ENCODE measurements at places on chromosomes 2 and 18.

DNA sequence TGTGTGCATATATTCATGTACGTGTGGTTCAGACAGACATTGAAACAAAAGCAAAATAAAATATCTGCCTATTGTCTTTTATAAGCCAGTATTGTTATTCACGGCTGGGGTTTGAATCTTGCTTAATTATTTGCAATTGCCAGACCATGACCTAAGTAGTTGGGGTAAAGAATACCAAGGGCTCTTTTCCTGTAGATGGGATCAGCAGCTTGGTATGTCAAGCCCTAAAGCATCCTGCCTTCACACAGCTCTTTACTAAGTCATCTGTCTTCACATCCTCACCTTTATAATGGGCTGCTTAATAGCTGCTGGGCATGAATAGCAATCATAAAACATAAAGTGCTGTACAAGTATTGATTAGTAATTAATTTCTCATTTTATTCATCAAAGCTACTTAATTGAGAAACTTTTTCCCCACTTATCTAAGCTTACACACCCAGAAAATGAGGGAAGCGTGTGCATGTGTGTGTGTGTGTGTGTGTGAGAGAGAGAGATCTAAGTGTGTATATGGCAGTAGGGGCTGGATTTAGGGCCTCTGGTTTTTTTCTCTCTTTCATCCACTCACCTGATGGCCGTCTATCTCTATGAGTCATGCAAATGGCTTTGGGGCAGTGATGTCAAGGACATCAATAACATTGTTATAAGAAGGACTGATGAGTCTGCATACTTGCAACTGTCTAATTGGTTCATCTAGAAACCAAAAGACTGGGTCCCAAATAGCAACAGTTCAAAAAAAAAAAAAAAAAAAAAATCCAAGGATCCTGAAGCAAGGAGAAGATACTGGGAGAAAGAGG, 244.1 kb upstream of the TNP1 start:
- DNase-seq: peak; percentile 47

- peak; percentile 52 for DNase-seq
Measured at GRCh38 chr18:54740136-54740846, 88.0 kb upstream of the RAB27B start.

DNA sequence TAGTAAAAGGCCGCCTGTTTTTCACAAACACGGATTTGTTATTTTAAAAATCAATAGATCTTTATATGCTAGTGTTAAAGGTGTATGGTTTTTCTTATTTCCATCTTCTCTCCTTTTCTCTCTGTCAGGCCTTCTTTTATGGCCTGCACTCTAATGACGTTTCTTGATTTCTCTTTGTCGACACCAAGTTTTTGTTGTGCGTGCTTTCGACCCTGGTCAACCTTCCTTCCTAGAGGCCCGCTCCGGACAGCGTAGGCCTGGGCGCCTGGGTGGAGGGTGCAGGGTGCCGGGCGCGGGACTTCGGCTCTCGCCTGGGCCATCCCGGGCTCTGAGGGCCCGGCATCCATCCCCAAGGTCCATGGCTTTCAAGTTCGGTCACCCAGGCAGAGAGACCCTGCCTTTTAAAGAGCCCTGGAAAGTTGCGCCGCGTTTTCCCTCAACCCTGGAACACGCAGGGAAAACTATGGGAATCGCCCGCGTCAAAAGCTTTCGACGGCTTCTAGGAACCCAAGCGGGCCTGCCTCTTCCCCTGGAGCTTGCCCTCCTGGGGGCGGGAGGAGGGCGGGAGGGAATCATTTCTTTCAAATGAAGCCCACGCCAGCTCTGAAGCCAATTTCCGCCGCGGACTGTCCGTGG, 4.1 kb upstream of the SATB2 start:
- no peak for DNase-seq

DNA sequence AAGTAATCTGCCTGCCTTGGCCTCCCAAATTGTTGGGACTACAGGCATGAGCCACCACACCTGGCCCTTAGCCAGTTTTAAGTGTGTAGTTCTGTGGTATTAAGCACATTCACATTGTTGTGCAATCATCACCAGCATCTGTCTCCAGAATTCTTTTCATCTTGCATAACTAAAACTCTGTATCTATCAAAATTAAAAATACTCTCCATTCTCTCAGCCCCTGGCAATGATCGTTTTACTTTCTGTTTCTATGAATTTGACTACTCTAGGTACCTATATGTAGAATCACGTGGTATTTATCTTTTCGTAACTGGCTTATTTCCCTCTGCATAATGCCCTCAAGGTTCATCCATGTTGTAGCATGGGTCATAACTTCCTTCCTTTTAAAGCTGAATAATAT, 45.5 kb upstream of the CAVIN2 start:
- DNase-seq: peak; percentile 73

DNA sequence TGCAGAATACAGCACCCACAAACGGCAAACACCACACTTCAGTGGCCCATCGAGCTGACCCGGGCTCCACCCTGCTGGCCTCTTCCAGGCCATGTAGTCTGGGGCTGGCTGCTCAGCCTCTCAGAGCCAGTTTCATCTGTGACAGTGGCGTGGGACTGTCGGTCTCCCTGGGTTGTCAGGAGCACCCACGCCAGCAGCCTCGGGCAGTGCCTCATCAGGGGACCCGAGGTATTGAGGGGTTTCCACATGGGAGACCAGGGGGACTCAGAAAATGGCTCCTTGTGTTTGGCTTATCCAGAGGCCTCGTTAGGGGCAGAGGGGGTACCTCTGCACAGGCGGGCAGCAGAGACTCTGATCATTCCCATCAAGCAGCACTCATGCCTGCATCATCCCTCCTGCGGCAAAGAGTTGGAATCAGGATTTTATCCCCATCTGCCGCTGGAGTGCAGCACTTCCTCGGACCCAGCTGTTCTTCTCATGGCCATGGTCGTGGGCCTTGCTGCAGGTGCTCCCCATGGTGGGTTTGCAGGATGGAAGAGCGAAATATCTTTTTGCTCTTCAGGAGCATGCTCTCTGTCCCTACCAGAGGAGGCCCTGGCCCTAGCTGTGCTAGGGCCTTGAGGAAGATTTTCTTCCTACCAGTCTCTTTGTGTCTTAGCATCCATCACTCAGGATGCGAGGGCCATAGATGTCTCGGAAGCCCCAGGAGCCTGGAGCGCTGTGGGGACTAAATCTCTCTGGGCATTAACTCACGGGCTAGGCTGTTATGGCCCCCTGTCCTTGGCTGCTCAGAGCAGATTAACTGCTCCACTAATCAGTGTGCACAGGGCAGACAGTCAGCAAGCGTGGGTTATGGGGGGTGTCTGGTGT, 100.8 kb downstream of the CLIP4 start:
- DNase-seq: no peak

GRCh38 chr2:197249381-197250083, 61.0 kb downstream of the ANKRD44 start:
- DNase-seq: no peak

DNA sequence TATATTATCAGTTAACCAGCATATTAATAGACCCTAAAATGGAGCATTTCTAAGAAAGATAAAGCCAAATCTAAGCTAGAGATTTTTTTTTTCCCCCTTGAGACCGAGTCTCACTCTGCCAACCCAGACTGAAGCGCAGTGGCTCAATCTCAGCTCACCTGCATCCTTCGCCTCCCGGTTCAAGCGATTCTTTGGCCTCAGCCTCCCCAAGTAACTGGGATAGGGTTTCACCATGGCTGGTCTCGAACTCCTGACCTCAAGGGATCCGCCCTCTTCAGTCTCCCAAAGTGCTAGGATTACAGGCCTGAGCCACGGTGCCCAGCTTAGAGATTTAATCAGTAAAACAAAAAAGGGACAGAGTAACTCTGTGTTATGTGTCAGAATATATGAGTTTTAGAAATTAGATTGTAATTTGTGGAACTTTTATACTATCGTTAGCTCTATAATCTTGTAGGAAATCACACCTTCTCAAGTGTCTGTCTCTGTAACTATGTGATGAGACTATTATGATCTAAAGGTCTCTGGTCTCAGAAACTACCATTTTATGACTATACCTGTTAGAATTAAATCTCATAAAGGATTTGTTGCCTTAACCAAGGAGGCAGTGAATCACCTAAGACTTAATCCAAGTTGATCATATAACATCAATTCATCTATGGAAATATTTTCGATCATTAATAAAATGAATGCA, 34.0 kb downstream of the YWHAQ start:
- DNase-seq: no peak

DNA sequence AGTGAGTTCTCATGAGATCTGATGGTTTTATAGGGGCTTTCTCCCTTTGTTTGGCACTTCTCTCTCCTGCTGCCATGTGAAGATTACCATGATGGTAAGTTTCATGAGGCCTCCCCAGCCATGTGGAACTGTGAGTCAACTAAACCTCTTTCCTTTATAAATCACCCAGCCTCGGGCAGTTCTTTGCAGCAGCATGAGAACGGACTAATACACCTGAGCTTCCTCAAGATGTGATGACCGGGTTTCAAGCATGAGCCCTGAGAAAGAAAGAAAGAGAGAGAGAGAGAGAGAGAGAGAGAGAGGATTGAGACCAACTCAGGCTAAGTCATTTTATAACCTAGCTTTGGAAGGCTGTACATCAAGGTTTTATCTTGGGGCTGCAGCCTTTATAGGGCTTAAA, 167.7 kb upstream of the SERPINE2 start:
- DNase-seq: no peak

DNA sequence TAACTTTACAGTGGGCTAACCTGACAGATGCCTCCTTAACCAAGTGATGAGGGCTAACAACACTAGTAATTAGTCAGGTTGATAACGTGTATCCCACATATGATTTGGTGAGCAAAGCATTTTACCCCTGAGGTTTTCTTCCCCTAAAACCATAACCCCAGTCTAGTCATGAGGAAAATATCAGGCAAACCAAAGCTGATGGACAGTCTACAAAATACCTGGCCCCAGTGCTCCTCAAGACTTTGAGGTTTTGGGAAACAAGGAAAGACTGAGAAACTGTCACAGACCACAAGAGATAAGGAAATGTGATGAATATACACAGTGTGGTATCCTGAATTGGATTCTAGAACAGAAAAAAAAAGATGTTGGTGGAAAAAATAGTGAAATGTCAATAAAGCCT, 28.5 kb downstream of the MAP3K20 start:
- no peak for DNase-seq

DNA sequence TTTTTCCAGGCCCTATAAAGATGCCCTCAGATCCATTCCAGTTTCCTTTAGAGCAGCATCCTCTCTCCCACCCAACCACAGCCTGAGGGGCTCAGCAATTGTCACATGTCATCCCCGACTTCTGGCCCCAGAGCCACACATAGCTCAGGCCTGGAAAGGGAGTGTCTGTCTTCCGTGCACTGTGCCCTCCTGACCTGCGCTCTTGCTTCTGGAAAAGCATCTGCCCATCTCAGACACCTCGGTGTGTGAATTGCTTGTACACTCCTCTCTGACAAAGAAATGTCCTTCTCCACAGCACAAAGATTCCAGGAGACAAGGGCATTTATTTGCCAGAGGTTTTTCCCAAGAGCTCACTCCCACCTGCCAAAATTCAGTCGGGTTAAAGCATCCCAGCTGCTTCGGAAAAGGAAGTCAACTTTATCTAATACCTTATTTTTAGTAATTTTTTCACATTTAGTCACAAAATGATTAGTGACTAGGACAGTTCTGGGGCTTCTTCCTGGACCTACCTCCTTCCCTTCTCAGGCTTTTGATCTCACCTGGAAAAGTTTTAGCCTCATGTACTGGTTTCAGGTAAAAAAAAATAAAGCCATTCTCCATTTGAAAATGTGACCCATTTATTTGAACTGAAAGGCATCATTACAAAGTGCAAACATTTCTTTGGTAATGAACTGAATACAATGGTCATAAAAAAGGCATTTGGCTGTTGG, 112.9 kb downstream of the PXDN start:
- no peak for DNase-seq

DNA sequence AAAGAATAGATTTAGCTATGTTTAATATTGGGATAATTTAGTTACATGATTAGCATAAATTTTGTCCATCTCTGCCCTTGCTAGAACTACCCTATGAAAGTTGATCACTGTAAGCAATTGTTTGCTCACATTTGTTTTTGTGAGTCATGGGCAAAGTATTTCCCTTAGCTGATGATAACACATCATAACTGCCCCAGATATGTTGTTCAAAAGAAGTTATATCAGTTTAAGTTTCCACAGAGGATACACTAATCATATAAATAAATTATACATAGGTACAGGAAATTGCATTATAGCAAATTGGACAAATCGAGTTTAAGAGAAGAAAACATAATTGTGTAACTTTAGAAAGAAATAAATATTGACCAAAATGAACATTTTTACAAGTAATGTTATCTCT, 223.2 kb upstream of the PIK3C3 start:
- no peak for DNase-seq

GRCh38 chr2:189076120-189076519, 101.9 kb downstream of the COL3A1 start:
- DNase-seq: no peak

GRCh38 chr2:181036848-181037603, 56.6 kb downstream of the UBE2E3 start:
- peak; percentile 72 for DNase-seq

Measured in fibroblast of skin of left quadriceps (primary cell).